ENCODE measurements at places on chromosomes 2 and 18.
A peak's percentile ranks its signal among the peaks of the same experiment; 100 is the strongest.

DNA sequence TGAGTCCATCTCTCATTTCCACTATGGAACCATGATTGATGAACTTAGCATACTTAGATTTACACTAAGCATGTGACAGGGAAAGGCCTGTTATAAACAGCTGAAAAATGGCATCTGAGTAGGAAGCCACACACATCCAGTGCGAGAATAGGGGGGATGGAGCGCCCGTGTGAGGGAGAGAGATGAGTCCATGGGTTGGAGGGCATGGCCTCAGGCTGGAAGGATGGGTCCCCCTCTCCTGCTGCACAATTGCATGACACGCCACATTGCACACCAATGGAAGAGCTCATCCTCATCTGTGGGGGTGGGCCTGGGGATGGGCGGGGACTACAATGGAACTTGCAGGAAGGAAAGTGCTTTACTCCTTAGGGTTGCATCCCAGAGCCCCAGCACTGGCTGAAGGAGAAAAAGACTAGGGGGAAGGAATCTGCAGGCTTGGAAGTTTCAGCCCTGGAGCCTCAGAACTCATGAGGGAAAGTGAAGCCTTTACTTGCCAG lies 46.4 kb upstream of the CXCR4 start:
- no peak for DNase-seq

DNA sequence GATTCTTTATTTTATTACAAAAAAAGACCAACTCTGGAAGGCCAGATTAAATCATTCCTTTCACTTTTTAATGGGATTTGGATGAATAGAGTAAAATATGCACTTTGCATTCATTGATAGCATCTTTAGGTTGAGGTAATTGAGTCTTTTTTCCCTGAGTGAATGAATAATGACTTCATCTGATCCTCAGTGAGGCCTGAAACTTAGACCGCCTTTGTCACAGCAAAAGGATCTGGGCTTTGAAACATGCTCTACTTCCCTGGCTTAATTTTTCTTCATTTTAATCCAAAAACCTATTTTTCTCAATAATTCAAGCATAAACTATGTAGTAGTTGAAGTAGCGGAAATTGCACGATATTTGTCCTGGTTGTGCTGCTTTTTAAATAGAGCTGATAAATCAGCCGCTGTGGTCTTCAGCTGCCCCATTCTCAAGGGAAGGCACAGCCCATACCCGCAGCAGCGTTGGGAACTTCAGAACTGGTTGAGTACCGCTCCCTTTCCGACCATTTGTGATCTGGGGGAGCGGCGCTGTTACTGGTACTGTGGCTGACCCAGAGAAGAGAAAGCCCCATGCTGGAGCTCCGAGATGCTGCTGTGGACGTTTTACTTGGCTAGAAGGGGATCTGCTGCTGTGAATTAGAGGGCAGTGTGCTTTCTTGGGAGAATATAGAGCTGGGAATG lies 145.3 kb upstream of the NFATC1 start:
- DNase-seq: no peak

GRCh38 chr2:11683966-11684365 lies 14.0 kb upstream of the NTSR2 start:
- DNase-seq: no peak

- no peak for DNase-seq
Observed at GRCh38 chr18:25875551-25876240, 214.7 kb downstream of the SS18 start.

- peak; percentile 86 for DNase-seq
Observed at GRCh38 chr2:65165558-65165957, 35.7 kb upstream of the RAB1A start.

DNA sequence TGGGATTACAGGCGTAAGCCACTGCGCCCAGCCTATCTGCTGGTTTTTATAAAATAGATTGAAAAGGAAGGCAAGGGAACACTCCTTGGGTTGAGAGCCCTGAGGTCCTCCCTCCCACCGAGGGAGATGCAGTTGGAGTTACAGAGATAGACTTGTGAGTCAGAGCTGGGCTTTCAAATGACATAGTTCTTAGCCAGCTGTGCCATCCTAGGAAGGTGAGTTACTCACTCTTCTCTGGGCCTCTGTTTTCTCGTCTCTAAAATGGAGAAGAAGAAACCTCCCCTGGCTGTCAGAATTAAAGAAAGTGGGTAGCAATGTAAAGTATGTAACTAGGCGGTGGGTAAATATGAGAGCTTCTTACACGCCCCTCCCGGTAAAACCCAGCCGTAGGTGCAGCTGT lies 2.4 kb downstream of the LRRFIP1 start:
- no peak for DNase-seq

DNA sequence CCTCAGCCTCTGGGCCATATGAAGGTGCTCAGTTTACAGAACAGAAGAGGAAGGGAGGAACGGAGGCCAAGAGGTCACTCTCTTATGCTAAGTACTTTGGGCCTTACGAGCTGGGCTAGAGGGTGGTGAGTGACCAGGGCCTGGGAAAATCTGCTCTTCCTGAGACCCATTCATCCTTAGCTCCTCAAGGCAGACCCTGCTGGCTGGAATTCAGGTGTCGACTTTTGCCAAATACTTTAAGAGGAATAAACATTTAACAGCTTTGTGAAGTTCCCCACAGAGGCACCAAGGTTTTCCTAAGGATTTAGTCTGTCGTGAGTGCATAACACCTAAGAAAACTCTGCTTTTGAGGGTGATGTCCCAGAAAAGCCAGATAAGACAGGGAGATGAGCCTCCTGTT lies 129.7 kb upstream of the SIX2 start:
- DNase-seq: no peak

GRCh38 chr2:28276076-28276618 lies 116.5 kb upstream of the FOSL2 start:
- no peak for DNase-seq

DNA sequence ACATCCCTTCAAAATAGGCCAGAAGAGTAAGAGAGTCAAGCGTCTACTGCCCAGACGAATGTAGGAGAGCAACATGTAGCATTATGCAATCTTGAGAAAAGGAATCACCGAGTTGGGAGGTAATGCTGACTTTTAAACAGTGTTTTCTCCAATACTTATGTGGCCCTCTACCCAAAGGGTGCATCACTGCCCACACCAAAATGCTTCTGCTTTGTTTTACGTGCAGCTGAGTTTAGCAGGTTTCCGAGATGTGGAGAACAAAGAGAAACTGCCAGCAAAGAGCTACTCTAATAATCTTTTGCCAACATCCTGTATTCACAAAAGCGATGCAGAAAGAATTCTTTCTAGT lies 63.4 kb upstream of the ZEB2 start:
- DNase-seq: no peak

- DNase-seq: no peak
Observed at GRCh38 chr2:156800781-156801361, 364.7 kb downstream of the GPD2 start.

GRCh38 chr2:45506756-45507155 lies 104.3 kb downstream of the SRBD1 start:
- no peak for DNase-seq

DNA sequence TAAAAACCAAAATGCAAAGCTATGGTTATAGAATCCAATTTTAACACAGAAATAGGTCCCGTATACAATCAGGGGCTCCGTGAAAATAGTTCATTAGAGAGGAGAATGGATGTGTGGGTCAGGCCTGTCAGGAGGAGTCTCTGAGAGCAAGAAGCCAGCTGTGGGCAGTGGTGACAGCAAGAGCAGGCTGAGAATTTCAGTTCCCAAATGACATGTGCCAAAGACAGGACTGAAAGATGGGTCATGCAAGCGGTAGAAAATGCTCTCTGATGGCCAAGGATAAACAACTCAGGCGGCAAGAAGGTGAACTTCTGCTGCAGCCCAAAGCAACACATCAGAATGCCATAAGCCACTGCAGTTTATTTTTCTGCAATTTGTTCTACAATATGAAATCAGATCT lies 100.4 kb downstream of the CCDC141 start:
- no peak for DNase-seq

- no peak for DNase-seq
Observed at GRCh38 chr2:218963601-218964000, 4.1 kb downstream of the CDK5R2 start.

DNA sequence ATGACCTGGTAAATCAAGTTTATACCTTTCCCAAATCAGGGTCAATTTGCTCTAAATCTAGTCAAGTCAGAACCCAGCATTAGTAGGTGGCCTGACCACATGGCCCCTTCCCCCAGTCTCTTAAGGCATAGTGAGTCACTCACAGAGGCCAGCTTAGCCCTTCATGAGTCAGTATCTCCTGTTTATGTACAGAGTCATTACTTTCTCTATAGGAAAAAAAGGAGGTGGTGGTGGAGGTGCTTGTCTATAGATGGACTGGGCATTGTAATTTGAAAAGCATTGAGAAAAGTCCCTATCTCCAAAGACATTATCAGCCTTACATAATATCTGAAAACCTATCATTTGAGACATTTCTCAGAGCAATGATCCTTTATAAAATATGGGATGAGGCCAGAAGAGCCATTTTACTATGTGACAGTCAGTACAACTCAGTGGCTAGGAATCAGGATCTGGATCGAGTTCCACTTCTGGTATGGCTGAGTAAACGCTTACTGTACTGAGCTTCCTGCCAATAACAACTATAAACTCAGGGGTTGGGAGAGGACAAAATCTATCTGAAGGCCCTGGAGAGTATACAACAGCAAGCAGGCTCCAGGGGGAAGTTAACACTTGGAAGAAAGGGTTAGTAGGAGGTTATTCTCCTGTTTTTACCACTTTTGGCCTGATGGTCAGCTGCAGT lies 22.5 kb upstream of the SIGLEC15 start:
- DNase-seq: peak; percentile 24

GRCh38 chr2:46576875-46577274 lies 97.5 kb downstream of the TMEM247 start:
- no peak for DNase-seq

DNA sequence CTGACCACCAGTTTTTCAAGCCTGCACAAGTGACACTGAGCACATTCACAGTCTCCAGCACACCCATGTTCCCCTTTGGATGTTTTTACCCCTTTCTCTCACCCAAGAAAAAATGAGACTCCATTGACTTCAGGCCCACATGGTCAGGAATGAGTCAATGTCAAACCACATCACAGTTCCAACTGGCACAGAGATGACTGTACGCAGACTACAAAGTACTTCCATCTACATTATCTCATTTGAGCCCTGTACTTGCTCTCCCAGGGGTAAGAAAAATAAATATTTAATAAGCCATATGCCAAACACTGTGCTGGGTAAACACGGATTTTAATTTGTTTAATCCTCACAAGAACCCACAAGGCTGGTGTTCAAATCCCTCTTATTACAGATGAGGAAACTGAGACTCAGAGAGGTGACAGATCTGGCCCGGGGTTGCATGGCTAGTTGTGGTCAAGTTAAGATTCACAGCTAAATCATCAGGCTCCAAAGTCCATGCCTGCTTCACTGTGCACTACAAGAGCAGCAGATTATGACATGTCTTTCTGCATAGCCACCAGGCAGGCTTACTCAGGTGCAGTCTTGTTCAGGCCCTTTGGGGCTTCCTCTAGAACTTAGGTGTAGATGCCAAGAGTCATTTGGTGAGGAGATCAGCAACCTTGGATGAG lies 106.1 kb downstream of the TXNL1 start:
- DNase-seq: no peak

- no peak for DNase-seq
Observed at GRCh38 chr18:62832282-62832681, 116.9 kb downstream of the PHLPP1 start.

DNA sequence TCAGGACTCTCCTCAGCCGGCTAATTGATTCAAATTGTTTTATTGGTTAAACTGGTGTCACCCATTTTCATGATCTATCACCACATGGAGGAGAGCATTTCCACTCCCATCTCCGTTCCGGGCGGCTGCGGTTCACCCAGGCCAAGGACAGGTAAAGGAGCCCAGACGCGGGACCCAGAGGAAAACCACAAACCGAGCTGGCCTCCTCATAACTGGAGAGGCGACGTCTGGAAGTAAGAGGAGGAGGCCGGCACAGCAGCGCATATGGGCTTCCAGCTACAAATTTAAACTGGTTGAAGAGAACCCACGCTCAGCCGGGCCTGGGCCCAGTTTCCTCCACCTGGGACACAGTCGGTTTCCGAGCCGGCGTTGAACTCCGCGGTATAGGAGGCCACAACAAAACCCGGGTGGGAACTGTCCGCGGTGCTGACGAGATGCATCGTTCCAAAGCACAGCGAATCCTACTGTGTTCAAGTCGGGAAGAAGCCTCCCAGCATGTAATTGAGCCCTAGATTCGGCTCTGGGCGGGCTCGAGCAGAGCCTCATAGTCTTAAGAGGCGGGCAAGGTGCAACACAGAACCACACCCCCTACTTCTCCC lies 3.0 kb upstream of the SKOR2 start:
- DNase-seq: no peak

DNA sequence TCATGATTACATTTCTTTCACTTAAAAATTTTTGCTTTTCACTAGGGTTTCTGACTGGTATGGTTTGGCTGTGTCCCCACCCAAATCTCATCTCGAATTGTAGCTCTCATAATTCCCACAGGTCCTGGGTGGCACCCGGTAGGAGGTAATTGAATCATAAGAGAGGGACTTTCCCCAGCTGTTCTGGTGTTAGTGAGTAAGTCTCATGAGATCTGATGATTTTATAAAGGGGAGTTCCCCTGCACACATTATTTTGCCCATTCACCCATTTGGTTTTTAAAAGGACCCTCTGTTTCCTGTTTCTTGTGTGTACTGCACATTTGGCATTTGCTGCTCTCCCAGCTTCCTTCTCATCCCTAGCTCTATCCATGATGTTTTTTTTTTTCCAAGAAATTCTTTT lies 27.8 kb upstream of the NETO1 start:
- DNase-seq: no peak

DNA sequence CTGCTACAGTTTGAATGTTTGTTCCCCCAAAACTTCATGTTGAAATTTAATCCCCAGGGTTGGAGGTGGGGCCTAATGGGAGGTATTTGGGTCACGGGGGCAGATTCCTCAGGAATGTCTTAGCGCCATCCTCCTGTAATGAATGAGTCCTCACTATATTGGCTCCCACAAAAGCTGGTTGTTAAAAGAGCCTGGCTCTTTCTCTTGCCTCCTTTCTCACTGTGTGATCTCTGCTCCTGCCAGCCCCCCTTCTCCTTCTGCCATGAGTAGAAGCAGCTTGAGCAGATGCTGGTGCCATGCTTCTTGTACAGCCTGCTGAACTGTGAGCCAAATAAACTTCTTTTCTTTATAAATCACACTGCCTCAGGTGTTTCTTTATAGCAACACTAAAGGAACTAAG lies 721.0 kb upstream of the PKDCC start:
- DNase-seq: no peak

DNA sequence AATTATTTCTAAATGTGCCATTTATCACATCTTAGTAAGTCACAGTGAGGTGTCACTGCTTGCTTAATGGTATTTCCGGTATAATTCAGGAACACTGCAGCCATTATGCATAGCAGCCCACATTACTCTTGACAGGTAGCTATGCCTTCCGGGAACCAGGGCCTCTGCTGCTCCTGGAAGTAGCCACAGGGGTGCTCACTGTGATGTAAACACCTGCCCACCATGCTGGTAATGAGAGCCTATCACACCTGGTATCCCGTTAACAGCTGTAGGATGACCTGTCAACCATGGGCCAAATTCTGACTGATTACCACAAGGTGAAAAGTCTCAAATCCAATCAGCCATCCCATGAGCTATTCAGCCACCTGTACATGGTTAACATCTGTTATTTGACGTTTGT lies 647.0 kb upstream of the NXPH2 start:
- no peak for DNase-seq

- no peak for DNase-seq
Observed at GRCh38 chr2:156792242-156792840, 356.2 kb downstream of the GPD2 start.
